ENCODE measurements at places on chromosomes 1 and 21.

DNA sequence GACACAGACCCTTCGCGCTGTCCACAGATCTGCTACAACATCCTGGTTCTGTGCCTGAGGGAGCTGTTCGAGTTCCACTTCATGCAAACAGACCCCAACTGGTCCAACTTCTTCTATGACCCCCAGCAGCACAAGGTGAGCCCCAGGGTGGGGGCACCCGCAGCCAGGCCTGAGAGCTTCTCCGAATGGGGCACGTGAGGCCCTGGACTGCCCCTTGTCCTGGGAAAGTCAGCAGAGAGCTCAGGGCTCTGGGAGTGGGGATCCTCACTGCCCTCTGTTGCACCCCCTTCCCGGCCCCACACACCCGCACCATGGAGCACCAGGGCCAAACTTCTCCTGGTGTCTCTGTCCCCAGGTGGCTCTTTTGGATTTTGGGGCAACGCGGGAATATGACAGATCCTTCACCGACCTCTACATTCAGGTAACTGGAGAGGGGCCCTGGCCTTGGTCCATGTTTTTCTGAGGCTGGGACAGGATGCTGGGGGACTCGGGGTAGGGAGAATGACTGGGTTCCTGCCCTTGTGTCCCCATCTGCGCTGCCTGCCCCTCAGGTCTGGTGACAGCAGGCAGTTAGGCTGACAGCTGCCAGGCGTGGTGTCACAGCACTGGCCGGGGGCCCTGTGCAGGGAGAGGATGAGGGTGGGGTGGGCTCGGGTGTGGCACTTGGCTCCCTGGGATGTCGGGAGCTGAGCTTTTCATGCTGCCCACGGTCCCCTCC, 44.6 kb downstream of the COQ8A start:
- DNase-seq, result no peak

DNA sequence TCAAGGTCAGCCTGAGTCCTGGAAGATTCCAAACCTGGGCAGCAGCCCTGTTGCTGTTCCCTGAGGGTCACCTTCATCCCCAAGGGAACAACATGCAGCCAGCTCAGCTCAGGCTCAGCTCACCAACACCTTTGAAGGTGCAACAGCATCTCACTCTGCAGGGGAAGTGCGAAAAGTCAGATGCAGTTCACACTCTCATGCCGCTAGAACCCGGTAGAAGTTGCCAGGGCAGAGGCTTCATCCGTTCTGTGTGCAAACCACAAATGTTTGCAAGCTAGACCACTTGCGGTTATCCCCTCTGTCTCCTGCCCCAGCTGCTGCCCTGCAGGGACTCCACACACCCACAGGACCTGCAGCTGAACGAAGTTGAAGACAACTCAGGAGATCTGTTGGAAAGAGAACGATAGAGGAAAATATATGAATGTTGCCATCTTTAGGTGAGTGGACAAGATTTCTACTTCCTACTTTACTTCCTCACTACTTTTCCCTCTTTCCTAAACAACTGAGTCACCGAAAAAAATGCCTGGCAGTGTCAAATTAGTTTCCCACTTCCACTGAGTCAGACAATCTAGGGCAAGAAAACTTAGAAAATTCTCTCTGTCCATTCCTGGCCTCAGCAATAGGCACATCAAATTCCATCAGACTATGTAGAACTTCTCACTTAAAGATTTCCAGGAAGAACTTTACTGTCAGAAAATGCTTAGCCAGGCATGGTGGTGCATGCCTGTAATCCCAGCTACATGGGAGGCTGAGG, 1.8 kb upstream of the FCRL6 start:
- DNase-seq, result no peak

GRCh38 chr1:94425821-94426484, 7.8 kb downstream of the ABCD3 start:
- no peak for DNase-seq

- no peak for DNase-seq
Observed at GRCh38 chr21:45498646-45499000, 43.6 kb downstream of the SLC19A1 start.

- DNase-seq, result no peak
Observed at GRCh38 chr1:174448531-174448883, 743 bp downstream of the GPR52 start.

DNA sequence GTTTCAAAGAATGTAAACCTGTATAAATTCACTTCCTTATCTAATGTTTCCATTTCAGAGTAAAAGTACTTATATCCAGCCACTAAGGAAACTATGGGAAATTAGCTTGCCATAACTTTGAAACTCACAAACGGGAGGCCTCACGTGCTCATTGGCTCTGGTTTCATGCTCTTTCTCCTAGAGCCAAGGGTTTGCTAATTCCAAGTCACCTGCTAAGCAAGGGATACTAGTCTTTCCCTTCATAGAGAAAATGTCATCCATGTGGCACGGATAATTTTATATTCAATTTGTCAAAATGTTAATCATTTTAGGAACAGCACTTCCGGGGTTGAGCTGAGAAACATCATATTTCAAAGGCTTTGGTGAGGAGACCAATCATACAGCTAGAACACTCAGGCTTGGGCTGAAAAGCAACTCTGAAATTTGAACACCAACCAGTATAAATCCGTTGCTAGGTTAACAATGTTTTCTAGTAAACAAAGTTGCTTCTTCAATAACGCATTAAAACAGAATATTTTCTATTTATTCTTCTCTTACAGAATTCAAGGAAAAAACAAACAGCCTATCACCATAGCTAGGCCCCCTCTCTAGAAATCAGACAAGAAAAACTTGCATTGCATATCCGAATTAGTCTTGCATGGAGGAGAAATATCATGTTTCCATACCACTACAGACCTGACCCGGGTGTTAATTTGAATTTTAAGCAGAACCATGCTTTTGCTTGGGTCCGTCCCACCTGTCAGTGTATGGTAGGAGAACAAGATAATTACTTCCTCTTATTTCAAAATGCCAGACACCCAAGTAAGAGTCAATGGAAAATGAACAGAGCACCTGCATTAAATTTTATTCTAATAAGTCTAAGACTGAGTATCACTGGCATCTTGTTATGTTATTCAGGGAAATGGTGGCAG, 196.1 kb upstream of the ESRRG start:
- DNase-seq, result no peak

DNA sequence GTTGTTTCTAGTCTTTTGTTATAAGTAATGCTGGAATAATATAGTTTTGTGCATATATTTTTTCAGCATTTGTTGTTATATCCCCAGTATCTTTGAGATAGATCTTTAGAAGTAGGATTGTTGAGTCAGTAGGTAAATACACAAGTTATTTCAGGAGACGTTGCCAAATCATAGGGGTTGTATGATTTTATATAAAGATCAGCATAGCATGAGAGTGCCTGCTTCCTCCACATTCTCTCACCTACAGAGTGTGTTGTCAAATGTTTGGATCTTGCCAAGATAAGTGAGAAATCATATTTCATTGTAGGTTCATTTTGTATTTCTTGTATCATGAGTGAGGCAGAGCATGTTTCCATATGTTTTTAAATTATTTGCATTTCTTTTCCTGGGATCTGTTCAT, 24.6 kb downstream of the MIA3 start:
- no peak for DNase-seq

GRCh38 chr1:202625416-202626360, 84.6 kb downstream of the SYT2 start:
- peak; percentile 27 for DNase-seq

- DNase-seq, result no peak
Observed at GRCh38 chr1:32984090-32984454, 19.5 kb upstream of the RNF19B start.

DNA sequence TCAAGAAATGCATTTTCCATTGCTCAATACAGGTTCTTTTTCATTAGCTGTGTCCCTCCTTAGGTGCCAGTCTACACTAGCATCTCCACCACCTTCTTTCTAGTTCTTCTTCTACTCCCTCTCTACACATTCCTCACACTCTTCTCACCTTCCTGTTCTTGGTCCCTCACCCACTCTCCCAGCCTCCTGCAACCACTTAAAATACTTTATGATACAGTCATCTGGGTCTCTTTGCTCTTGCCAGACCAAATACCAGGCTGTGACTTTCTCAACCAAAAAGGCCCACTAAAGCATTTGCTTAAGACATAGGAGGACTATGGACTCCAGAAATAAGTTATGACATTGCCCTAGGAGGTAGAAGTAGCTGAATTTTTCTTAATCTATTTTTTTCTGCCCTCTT, 35.1 kb downstream of the PIGM start:
- no peak for DNase-seq

GRCh38 chr1:198340139-198340538, 183.3 kb downstream of the NEK7 start:
- DNase-seq, result no peak

Data from activated T-helper 1 cell treated with Interleukin-2 at 50 U/mL for 16 hours (primary cell).